ENCODE measurements at places on chromosomes 11 and 22.

- no peak for DNase-seq
Observed at GRCh38 chr22:27473533-27473932, 328.0 kb downstream of the MN1 start.

- no peak for DNase-seq
Observed at GRCh38 chr22:23910496-23911190, 16.5 kb downstream of the MIF start.

- no peak for DNase-seq
Observed at GRCh38 chr22:46072981-46073682, 77.2 kb upstream of the PPARA start.

DNA sequence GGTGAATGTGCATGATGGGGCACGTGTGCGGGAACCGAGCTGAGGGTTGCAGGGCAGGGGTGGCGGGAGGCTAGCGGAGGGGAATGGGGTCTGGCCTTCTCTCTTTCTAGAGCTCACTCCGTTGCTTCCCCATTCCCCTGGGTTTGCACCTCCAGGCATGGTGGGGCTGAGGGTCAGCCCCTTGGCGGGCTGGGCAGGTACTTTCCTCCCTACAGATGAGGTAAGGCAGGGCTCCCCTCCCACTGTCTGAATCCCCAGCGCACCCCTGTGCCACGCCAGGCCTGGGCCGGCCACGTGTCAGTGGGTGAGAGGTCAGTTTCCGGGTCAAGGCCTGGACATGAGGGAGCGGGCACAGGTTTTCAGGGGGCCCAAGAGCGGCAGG is 8.9 kb downstream of the SUSD2 start:
- no peak for DNase-seq

- no peak for DNase-seq
Observed at GRCh38 chr22:27164781-27165503, 507.6 kb downstream of the MIAT start.

GRCh38 chr22:22397875-22398524 is 110.5 kb downstream of the ZNF280B start:
- DNase-seq: no peak

- DNase-seq: no peak
Observed at GRCh38 chr22:31400023-31400397, 606 bp downstream of the DRG1 start.

GRCh38 chr11:132115454-132115853 is 745.0 kb downstream of the NTM start:
- DNase-seq: no peak

GRCh38 chr11:13013054-13013488 is 4.0 kb downstream of the RASSF10 start:
- DNase-seq: peak; percentile 68

DNA sequence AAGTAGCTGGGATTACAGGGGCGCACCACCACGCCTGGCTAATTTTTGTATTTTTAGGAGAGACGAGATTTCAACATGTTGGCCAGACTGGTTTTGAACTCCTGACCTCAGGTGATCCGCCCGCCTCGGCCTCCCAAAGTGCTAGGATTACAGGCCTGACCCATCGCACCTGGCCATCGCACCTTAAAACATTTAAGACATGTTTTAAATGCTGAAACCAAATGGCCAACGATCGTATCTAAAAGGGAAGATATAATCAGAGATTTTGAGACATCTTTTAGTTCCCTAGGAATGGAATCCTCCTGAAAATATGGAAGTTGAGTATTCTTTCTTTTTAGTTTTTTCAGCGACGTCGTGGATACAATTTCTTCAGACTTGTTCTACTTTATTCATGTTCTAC is 21.8 kb upstream of the APOBEC3A start:
- DNase-seq: no peak

DNA sequence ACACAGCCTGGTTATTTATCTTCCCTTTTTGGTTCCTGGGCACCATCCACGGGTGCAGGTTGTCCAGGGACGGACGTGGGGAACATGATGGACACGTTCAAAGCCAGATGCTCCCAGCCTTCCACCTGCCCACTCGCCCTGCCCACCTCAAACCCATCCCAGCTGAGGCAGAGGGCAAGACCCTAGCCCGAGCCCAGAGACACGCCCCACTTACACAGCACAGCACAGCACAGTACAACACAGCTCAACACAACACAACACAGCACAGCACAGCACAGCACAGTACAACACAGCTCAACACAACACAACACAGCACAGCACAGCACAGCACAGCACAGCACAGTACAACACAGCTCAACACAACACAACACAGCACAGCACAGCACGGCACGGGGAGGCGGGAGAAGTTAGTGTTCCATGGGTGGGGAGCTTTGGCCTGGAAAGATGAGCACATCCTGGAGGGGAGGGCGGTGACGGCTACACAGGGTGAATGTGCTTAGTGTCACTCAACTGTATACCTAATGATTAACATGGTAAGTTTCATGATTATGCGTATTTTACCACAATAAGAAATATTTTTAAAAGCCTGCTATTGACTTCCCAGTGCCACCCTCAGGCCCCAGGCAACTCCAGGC is 1507.5 kb downstream of the BRD1 start:
- no peak for DNase-seq

GRCh38 chr22:20580179-20580578 is 72.8 kb downstream of the MED15 start:
- DNase-seq: no peak

- DNase-seq: no peak
Observed at GRCh38 chr11:120181376-120181975, 29.4 kb upstream of the OAF start.

Measured in NCI-H2227 treated with DMSO at 0.1 percent for 48 hours (cell line).